Naive thymus-derived CD8-positive, alpha-beta T cell (primary cell): ENCODE measurements at places on chromosomes 4 and X.

GRCh38 chrX:68261060-68261672, 172.1 kb downstream of the OPHN1 start:
- no peak for DNase-seq
- H3K4me1 ChIP-seq, result no peaks in the 10 kb centered on the region
- H3K27me3 ChIP-seq, result no peaks in the 10 kb centered on the region

GRCh38 chr4:88737307-88737941, 39.8 kb upstream of the NAP1L5 start:
- peaks cover 23% of the 10 kb centered on the region for H3K4me1 ChIP-seq
- DNase-seq, result peak; percentile 33
- no peaks in the 10 kb centered on the region for H3K27me3 ChIP-seq
- no peaks in the 10 kb centered on the region for H3K36me3 ChIP-seq

- no peaks in the 10 kb centered on the region for H3K27me3 ChIP-seq
- H3K4me1 ChIP-seq, result peaks cover 7% of the 10 kb centered on the region
- H3K27ac ChIP-seq, result no peak overlapping the region
- H3K36me3 ChIP-seq, result peaks cover 11% of the 10 kb centered on the region
- H3K4me3 ChIP-seq, result no peak overlapping the region
- no peak for DNase-seq
These were observed 157.7 kb downstream of the AFAP1 start for GRCh38 chr4:7781993-7782392.

DNA sequence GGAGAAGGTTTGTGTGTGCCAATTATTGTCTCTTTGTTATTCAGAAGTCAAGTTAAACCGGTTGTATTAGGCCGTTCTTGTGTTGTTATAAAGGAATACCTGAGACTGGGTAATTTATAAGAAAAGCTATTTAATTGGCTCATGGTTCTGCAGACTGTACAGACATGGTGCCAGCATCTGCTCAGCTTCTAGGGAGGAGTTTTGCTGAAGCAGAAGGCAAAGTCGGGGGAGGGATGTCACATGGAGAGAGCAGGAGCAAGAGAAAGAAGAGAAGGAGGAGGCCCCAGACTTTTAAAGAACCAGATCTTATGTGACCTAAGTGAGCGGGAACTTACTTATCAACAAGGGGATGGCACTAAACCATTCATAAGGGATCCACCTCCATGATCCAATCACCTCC, 349.3 kb upstream of the PCDH18 start:
- no peaks in the 10 kb centered on the region for H3K4me1 ChIP-seq
- H3K4me3 ChIP-seq, result no peak overlapping the region
- DNase-seq, result no peak
- H3K27me3 ChIP-seq, result no peaks in the 10 kb centered on the region
- no peak overlapping the region for H3K27ac ChIP-seq

DNA sequence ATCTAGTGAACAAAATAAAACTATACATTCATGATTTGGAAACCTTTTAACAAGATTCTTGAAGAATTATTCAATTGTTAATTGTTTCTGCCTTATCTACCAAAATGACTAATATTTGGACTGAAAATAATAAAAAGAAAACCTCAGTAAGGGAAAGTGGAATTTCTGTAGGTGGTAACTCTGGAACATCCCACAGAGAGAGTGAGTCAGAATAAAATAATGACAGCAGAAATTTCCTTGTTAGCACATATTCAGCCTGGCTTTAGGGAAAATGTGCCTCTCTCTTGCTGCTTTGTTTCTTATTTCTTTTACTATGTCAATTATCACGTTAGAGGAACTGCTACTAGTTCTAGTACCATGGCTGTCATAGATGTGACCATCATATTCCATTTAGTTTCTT, 421.5 kb upstream of the GNPDA2 start:
- H3K27ac ChIP-seq, result no peak overlapping the region
- H3K36me3 ChIP-seq, result no peaks in the 10 kb centered on the region

DNA sequence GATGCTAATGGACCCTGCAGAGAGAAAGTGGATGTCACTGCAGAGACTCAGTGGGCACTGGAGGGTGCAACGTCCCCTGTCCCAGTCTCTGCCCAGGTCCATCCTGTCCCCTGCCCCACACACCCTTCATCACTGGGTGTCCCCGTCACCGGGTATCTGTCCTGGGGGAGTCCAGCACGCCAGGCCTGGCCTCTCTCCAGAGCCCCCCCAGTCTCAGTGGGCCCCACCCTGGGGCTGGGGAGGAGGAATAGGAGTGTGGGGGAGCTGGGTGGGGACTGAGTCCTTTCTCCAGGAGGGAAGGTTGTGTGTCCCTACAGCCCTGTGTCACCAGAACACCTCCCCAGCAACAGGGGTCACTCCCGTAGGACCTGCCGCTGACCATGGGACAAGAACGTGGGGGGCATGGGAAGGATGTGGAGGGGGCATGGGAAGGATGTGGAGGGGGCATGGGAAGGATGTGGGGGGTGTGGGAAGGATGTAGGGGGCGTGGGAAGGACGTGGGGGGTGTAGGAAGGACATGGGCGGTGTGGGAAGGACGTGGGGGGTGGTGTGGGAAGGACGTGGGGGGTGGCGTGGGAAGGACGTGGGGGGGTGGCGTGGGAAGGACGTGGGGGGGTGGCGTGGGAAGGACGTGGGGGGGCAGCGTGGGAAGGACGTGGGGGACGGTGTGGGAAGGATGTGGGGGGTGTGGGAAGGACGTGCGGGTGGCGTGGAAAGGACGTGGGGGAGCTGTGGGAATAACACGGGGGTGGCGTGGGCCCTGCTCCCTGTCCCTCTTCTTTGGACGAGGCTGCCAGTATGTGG, 21.0 kb upstream of the SPON2 start:
- peaks cover 16% of the 10 kb centered on the region for H3K36me3 ChIP-seq
- H3K4me3 ChIP-seq, result no peak overlapping the region
- H3K27ac ChIP-seq, result no peak overlapping the region
- DNase-seq, result no peak

- H3K36me3 ChIP-seq, result peaks cover 11% of the 10 kb centered on the region
- H3K4me3 ChIP-seq, result no peak overlapping the region
- DNase-seq, result no peak
- H3K4me1 ChIP-seq, result peaks cover 4% of the 10 kb centered on the region
- H3K27me3 ChIP-seq, result no peaks in the 10 kb centered on the region
- H3K27ac ChIP-seq, result no peak overlapping the region
These were observed 196.4 kb downstream of the LRBA start for GRCh38 chr4:150818661-150819060.

- H3K4me3 ChIP-seq, result no peak overlapping the region
- no peaks in the 10 kb centered on the region for H3K4me1 ChIP-seq
- no peak overlapping the region for H3K27ac ChIP-seq
These were observed 19.5 kb downstream of the NAT8L start for GRCh38 chr4:2078584-2078983.

- H3K27me3 ChIP-seq, result peaks cover 7% of the 10 kb centered on the region
- peaks cover 3% of the 10 kb centered on the region for H3K4me1 ChIP-seq
- H3K27ac ChIP-seq, result no peak overlapping the region
- H3K4me3 ChIP-seq, result no peak overlapping the region
- no peak for DNase-seq
These were observed 63.1 kb upstream of the SPP1 start for GRCh38 chr4:87912164-87913004.

GRCh38 chr4:85772470-85772869, 297.5 kb downstream of the ARHGAP24 start:
- no peaks in the 10 kb centered on the region for H3K4me1 ChIP-seq
- H3K36me3 ChIP-seq, result no peaks in the 10 kb centered on the region
- DNase-seq, result no peak
- H3K27me3 ChIP-seq, result no peaks in the 10 kb centered on the region

GRCh38 chr4:90503677-90504076, 376.5 kb downstream of the CCSER1 start:
- no peaks in the 10 kb centered on the region for H3K36me3 ChIP-seq
- H3K27me3 ChIP-seq, result no peaks in the 10 kb centered on the region
- no peak overlapping the region for H3K4me3 ChIP-seq

DNA sequence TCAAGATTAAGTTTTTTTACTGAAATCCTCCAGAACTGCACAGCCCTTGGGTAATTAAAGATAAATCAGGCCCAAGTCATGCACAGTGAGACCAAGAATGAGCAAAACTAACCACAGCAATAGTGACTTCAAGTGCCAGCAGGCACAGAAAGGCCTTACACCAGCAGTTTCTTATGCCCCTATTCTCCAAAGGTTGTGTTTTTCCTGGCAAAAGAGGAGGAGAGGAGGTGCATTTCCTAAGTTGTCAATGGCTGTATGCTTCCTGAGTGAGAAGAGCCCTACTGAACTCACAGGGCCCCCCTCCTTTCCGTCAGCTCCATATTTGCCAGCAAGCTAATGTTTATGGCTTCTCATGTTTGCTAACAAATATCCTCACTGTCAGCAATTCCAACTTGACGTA, 418.7 kb upstream of the INTU start:
- H3K27me3 ChIP-seq, result no peaks in the 10 kb centered on the region
- no peaks in the 10 kb centered on the region for H3K4me1 ChIP-seq
- H3K36me3 ChIP-seq, result no peaks in the 10 kb centered on the region
- DNase-seq, result no peak
- no peak overlapping the region for H3K27ac ChIP-seq
- H3K4me3 ChIP-seq, result no peak overlapping the region

DNA sequence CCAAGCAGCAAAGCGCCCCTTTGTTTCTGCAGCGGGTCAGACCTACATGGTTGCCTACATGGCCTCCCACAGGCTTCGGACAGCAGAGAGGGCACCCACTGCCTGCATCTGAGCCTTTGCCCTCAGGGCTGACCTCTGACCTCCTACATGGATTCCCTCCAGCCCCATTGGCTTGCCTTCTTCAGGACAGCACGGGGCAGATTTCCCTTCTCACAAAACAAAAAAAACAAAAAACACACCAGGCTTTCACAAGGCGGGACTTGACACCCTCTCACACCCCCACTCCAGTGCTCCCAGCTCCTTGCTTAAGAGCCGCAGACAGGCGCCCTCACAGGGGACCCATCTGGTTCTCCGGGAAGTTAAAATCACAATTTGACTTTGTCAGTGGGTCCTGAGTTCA, 32.9 kb downstream of the ZFYVE28 start:
- H3K27me3 ChIP-seq, result peaks cover 3% of the 10 kb centered on the region
- H3K4me3 ChIP-seq, result no peak overlapping the region
- no peak for DNase-seq

- DNase-seq, result no peak
- peaks cover 5% of the 10 kb centered on the region for H3K4me1 ChIP-seq
- no peak overlapping the region for H3K27ac ChIP-seq
These were observed 31.8 kb upstream of the ACSL1 start for GRCh38 chr4:184857441-184858121.

DNA sequence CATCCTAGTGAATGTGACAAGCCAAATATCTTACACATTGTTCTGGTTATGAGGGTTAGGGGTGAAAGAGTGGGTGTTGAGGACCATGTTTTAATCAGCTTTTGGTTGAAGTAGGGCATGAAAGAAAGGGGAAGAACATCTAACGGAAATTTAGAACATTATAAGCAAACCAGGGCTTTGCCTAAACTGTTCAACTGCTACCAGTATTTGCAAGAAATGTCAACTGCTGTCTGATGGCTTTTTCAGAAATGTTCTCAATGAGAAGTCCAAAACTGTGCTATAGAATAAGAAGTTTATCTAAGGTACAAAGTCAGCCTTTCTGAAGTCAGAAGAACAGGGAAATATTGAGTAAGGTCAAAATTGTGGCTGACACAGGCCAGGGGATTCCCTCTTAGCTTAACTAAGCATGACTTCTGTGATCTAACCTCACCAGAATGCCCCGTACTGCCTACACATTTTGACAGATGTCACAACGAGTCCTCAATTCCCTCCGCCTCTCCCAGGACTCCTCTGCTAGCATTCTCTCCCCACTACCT, 67.1 kb downstream of the DTHD1 start:
- no peak for DNase-seq
- H3K27ac ChIP-seq, result peak overlapping the region; percentile 11
- peak overlapping the region; percentile 20 for H3K4me3 ChIP-seq
- H3K27me3 ChIP-seq, result no peaks in the 10 kb centered on the region
- no peaks in the 10 kb centered on the region for H3K36me3 ChIP-seq

- no peaks in the 10 kb centered on the region for H3K36me3 ChIP-seq
- DNase-seq, result no peak
- no peak overlapping the region for H3K4me3 ChIP-seq
- no peak overlapping the region for H3K27ac ChIP-seq
- no peaks in the 10 kb centered on the region for H3K4me1 ChIP-seq
- no peaks in the 10 kb centered on the region for H3K27me3 ChIP-seq
These were observed 71.3 kb upstream of the IQCM start for GRCh38 chr4:149886786-149887490.

DNA sequence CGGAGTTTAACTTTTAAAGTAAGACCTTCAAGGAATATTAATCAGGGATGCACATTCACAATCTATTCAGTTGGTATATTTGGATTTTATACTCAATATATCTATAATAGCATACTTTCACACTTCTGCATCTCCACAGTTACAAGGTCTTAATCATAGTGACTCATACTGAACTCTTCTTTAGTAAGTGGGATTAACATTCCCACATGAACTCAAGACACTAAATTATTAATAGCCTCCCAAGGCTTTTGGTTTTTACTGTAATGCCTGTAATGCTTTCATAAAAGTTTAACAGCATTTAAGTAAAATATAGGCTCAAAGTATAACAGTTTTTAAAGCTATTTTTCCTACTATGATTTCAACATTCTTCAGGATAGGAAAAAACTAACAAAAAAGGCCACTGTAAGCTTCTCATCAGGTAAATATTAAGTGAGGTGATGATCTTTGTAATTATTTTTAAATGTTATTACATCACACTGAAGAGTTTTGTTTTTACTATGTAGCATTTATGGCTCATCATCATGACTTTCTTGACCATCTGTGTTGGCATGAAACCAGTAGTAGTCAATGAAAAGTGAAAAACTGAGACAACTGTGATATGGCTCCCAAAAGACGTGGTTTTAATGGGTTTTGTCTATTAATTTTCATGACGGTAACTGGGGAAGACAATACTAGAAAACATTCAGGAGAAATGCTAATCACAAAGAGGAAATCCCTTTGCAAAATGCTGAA, 91.5 kb upstream of the GALNT7 start:
- no peak overlapping the region for H3K27ac ChIP-seq
- H3K4me3 ChIP-seq, result no peak overlapping the region
- H3K27me3 ChIP-seq, result no peaks in the 10 kb centered on the region
- no peaks in the 10 kb centered on the region for H3K36me3 ChIP-seq
- H3K4me1 ChIP-seq, result no peaks in the 10 kb centered on the region

GRCh38 chr4:14566518-14566917, 435.8 kb upstream of the CPEB2 start:
- H3K27ac ChIP-seq, result no peak overlapping the region
- no peaks in the 10 kb centered on the region for H3K4me1 ChIP-seq
- H3K27me3 ChIP-seq, result no peaks in the 10 kb centered on the region
- H3K4me3 ChIP-seq, result no peak overlapping the region
- DNase-seq, result no peak

GRCh38 chrX:100649550-100650356, 5.8 kb downstream of the SRPX2 start:
- H3K4me1 ChIP-seq, result no peaks in the 10 kb centered on the region
- no peak for DNase-seq
- no peak overlapping the region for H3K27ac ChIP-seq
- peaks cover 9% of the 10 kb centered on the region for H3K27me3 ChIP-seq
- H3K4me3 ChIP-seq, result no peak overlapping the region

- no peaks in the 10 kb centered on the region for H3K36me3 ChIP-seq
- no peak overlapping the region for H3K4me3 ChIP-seq
- no peaks in the 10 kb centered on the region for H3K4me1 ChIP-seq
- no peak overlapping the region for H3K27ac ChIP-seq
- peaks cover 19% of the 10 kb centered on the region for H3K27me3 ChIP-seq
These were observed 11.3 kb downstream of the TDO2 start for GRCh38 chr4:155914782-155915181.

GRCh38 chr4:53545273-53545672, 46.0 kb downstream of the LNX1 start:
- no peak overlapping the region for H3K4me3 ChIP-seq
- DNase-seq, result no peak
- H3K36me3 ChIP-seq, result no peaks in the 10 kb centered on the region
- H3K27me3 ChIP-seq, result peaks cover 17% of the 10 kb centered on the region

GRCh38 chr4:141768954-141769353, 132.6 kb downstream of the IL15 start:
- no peak for DNase-seq
- no peak overlapping the region for H3K27ac ChIP-seq
- H3K36me3 ChIP-seq, result no peaks in the 10 kb centered on the region
- H3K27me3 ChIP-seq, result no peaks in the 10 kb centered on the region
- no peak overlapping the region for H3K4me3 ChIP-seq
